HFFc6 (cell line): ENCODE measurements at places on chromosomes 1 and 21.

- DNase-seq, result no peak
Observed at GRCh38 chr1:3869751-3870301, 12.6 kb downstream of the DFFB start.

DNA sequence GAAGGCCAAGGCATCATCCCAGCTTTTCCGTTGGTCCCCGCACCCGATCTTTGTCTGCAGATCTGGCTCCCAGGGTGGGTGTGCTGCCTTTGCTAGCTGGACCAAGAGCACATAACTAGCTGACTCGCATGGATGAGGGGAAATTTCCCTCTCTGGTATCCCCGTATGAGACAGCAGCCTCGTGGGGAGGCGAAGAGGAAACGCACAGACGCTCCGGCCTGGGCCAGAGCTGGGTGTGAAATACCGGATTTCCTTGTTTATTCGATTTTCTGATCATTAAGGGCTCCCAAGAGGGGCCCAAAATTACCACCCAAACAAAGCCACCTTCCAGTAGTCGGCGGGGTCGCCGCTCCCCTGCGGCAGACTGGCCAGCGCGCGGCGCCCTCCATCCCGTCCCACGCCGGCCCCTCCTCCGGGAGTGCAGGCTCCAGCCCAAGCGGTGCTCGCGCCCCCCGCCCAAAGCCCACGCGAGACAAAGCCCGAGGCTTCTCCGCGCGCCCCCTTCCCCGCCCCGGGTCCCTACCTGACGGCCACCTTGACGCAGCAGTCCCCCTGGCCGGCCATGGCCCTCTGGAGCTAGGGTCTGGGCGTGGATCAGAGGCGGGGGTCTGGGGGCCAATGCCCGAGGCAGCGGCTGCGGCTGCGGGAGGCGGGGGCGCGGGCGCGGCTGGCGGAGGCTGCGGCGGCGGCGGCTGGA is 546 bp downstream of the KIF21B start:
- DNase-seq, result no peak

- DNase-seq, result peak; percentile 52
Observed at GRCh38 chr1:215005078-215005477, 77.5 kb upstream of the KCNK2 start.

- DNase-seq, result no peak
Observed at GRCh38 chr21:42298657-42299056, 16.6 kb downstream of the TFF3 start.

DNA sequence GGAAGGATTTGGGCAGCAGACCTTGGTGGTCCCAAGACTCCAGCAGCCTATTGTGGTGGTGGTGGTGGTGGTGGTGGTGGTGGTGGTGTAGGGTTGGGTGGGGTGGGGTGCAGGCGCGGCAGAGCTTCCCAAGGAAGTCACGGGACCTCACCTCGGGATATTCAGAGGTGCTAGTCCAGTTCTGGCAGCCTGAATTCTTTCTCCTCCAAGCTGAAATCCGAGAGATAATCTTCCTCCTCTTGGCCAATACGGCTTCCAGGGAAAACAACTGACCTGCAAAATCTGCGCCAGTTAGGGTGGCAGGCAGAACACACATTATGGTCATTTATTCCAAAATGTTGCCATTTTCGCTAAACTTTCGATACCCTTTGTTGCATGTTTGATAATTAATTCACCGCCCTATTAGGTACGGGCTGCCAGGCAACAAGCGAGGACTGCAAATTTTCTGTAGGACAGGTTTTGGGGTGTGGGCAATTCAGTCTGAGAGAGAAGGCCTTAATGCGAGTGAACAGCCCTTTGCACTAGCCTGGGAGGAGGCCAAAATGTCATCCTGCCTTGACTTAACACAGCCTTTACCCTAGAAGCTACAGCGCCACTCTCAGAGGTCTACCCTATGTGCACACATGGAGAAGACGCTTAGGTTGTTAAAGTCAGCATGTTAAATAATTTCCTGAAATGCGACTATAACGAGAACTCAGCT is 33.2 kb upstream of the BSDC1 start:
- DNase-seq, result no peak

- peak; percentile 84 for DNase-seq
Observed at GRCh38 chr1:109198043-109198695, 15.5 kb upstream of the SARS1 start.

DNA sequence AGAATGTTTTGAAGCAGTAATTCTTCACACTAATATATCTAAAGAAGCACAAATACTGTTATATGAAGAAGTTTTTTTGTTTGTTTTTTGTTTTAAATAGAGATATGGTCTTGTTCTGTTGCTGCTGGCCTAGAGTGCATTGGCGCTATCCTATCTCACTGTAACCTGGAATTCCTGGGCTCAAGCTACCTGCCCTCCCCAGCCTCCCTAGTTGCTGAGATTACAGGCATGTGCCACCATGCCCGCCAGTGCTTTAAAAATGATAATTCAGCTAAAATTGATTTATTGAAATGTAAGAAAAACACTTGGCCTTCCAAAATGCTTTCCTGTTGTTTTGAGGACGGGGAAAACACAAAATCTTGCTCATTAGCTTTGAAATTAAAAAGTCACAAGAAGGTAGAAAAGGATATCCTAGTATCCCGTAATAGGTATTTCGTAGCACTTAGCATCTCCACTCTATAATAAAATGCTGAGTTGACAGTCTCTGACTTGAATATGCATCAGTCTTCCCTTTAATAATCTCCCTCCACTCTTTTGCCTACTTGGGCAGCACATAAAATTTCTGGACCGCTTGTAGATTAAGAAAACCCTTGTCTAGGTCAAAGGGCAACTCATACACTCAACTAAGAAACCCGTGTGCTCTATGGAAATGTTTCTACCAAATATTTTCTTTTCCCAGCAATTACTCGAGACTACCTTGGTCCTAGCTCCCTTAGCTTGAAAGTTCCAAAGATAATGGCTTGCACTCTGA is 1.3 kb downstream of the SCYL3 start:
- no peak for DNase-seq

DNA sequence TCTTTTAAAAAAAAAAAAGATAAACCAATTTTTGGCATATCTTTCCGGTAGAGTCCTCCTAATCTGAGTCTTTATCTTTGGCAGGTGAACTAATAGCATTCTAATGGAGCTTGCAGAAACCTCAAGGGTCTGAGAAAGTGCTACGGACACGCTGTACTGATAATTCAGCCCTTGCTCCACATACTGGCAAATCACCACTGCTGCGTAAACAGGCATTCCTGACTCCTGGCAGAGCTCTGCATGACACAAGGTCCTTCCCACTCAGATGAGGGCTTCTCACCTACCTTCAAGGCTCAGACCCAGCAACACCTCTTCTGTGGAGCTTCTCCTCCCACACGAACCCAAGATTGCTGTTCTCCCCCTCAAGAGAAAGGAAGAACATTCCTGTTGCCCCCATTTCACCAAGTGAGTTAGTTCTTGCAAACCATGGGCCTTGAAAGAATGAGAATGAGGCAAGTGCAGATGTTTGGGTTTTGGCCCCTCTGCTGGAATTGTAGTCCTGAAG is 48.0 kb downstream of the LYST start:
- DNase-seq, result no peak

GRCh38 chr1:66752000-66752592 is at the start of gene DYNLT5:
TSS of gene DYNLT5 (plus strand) at chr1:66752459. CDS start at chr1:66754659, 2,200 bp downstream.
- DNase-seq, result peak; percentile 56

GRCh38 chr1:58812468-58812867 is 28.6 kb upstream of the JUN start:
- no peak for DNase-seq

DNA sequence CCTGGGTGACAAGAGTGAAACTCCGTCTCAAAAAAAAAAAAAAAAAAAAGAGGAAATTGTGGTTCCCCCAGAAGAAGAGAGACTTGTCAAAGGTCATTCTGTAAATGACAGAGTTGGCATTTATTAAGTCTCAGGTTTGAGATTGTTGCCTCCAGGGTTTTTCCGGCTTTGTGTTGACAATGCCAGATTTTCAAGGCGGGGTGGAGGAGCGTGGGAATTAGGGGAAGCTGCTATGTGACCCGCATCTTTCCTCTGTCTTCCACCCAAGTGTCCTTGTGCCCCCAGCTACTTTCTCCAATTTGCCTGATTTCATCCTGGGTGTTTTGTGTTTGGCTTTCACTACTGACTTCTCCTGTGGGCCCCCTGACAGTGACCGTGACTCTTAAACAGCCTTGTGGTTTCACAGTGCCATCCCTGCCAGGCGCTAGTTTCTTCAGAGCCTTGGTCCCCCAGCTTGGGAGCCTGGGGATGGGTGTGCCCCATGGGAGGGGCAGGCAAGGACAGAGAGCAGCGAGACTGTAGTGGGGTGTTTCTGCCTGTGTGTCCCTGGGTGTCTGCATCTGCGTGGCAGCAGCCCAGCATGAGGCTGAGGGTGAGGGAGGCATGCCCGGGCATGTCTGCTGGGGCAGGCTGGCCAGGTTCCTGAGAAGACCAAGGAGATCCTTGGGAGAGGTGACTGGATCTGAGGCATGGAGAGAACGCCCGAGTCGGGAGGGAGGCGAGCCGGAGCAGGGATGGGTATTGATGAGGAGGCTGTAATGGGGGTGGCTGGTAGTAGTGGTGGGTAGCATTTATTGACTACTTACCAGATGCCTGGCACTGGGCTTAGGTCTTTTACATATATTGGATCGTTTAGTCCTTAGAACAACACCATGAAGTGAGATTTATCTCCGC is 46.3 kb downstream of the IER5 start:
- peak; percentile 69 for DNase-seq

DNA sequence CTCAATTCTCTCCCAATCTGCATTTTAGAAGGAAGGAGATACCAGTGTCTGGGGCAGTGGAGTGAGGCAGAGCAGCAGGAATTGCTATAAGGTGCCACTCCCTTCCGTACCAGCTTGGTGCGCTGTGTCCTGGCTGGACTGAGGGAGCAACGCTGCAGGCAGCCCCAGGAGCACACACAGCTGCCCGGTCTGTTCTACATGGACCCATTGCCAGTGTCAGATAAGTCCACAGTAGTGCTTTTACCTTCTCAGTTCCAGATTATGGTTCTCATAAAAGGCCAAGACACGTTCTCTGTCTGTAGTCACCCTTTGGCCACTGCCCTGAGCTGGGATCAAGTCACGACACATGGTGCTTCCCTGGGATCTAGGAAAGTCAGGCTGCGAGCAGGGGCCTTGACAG is 44.1 kb upstream of the BARHL2 start:
- no peak for DNase-seq

- no peak for DNase-seq
Observed at GRCh38 chr1:218436346-218436745, 91.2 kb downstream of the TGFB2 start.
